ENCODE measurements at places on chromosomes 5 and 9.

DNA sequence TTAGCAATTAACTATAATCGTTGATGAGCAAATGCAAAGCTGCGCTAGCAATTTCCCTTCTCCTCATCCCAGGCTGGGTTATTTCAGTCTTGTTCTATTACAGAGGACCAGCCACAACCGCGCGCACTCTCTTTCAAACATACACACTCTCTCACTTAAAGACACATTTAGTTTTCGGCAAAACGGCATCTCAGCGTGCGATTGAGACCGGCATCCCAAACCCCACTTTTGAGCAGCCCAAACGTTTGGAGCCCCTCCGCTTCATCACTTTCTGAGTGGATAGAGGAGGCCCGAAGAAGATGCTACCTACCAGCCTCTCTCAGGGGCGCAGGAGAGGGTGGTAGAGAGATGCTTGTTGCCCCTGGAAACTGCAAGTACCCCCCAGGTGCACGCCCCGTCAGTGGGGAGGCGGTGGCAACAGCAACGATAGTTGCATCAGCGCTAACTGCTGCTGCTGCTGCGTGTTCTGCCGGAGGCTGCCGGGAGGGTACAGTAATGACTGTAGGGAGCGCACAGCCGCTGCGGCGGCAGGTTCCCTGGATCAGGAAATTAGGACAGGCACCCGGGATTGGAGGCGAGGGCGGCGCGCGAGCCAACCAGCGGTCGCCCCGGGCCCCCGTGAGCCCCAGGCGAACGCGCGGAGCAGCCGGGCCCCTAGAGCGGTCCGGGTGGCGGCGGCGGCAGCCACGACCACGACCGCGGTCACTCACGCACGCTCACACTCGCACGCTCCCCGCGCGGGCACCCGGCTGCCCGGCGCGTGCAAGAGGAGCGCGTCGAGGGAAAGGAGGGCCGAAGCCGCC is 467 bp upstream of the VLDLR start:
- DNase-seq = no peak

DNA sequence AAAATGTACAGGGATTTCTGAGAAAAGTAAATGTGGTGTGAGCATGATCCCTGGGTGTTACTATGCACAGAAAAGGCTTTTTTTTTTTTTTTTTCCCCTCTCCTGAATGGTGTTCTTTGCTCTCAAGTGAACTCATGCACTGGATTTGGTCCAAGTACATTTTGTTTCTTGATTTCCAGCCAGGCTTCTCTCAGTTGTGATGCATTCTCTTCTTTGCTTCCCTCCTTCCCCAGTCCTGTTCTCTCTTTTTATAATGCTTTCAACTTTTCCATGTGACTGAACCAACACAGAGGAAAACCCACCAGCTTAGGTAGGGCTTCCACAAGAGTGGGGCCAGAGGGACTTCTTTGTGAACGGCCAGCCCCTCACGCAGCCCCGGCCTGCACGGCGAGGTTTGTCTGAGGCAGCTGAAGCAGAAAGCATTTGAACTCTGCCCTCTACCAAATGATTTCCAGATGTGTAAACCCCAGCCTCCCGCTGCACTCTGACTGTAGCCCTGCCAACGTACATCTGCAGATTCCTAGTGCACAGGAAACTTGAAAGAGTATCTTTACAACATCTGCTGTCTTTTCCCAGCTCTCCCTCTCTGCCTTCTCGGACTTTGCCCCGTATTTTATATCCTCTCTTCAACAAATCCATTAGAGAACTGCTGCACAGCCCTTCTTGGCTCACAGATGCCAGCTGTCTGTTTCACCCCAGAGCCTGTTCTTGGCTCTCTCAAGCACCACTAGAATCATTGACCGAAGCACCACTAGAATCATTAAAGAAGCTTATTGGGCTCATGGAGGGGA is 71.8 kb upstream of the CD180 start:
- DNase-seq = no peak

DNA sequence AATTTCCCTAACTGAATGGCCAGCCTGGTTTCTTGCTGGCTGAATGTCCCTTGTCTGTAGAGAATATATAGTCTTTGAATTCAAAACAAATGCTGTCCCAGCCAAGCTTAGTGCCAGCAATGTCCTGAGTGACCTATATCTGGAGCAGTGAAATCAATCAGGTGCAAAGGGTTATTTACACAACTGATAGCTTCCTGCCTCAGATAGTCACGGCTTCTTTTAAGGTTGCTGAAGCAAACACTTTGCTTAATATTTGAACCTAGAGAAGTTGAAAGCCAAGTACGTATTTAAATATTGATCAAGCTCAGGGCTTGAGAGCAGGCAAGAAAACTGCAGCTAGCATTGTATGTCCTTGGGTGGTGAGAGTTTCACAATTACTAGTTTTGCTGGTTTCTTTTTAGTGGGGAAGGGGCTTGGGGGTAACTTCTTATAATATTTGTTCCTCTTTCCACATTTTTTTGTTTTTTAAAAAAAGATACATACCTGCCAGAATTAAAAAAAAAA is 2.0 kb upstream of the ARHGEF28 start:
- no peak for DNase-seq

DNA sequence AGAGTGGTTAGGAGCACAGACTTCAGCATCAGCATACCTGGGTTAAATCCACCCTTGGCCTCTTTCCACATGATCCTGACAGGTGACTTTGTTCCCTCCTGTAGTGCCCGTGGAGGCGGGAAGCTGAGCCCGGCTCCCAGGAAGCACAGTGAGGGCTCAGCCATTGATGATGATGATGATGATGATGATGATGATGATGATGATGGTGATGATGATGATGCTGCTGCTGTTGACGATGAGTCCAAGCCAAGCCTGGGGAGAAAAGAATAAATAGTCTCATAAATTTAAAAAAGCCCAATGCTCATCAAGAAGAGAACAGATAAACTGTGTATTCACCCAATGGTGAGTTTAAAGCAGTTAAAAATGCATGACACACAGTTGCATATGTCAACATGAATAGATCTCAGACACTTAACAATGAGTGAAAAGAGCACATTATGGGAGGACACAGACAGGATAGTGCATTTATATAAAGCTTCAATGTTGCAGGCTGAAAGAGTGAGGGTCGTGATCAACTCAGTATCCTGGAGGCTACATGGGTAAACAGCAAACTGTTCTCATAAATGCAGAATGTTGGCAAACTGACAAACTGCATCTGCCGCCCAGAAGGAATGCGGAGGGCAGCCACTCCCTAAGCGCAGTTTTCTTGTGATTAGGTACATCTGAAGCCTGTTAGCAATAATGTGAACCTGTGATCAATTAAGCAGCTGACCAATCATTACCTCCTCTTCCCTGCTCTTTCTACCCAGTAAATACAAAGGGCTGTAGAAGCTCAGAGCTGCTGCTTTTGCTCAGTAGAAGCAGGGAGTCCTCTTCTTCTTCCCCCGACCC is 11.7 kb upstream of the CFAP157 start:
- DNase-seq = no peak

- no peak for DNase-seq
These were observed 12.8 kb downstream of the DMXL1 start for GRCh38 chr5:119083679-119084078.

DNA sequence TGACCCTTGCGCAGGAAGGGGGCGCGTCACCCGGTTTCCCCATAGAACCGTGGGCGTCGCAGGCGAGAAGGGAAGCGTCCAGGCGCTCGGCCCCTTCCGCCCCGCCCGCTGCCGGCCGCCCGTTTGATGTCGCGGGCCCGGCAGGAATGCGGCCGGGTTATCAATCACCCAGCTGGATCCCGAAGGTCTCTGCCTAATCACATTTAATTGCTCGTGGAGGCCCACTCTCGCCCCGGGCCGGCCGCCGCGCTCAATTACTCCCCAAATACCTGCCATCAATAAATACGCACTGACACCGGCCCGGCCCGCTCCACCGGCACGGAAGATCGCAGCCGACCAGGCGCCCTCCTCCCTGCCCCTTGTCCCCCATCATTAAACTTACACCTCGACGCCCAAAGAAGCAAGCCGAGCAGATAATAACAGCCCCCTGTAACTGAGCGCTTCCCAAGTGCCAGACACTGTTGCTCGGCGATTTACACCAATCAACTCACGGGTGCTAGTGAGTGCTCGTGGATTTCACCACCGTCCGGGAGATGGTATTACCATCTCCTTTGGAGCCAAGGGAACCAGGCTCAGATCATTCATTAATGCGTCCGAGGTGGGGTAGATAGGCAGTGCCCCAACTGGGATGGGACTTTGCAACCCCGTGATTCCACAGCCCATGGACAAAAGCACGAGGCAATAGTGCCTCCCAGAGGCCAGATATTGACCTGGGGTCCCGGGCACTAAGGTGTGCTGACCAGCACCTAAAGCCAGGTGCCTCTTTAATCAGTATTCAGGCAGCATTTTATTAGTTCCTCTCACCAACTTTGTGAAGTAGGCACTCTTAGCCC is 11.3 kb downstream of the MSX2 start:
- DNase-seq = no peak

- DNase-seq = no peak
These were observed 17.6 kb downstream of the TNFAIP8 start for GRCh38 chr5:119373449-119373858.

- no peak for DNase-seq
These were observed 135.3 kb downstream of the EGFLAM start for GRCh38 chr5:38393636-38394035.

DNA sequence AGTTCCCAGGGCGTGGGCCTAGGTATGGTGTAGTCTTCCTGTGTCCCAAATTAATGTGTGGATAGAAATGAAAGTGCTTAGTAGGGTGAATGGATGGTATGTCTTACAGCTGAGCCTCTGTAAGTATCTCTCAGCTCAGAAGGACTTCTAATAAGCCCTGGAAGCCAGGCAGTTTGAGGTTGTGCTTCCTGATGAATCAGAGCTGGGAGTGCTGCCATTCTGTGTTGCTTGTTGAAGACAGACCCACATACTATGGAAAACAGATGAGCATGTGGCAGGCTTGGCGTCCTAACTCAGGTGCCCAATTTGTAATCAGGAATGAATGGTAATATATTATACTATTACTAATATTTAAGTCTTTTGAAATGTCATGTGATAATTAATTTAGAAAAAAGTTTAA is 69.8 kb downstream of the CMYA5 start:
- no peak for DNase-seq

GRCh38 chr9:91474656-91475055 is 51.0 kb upstream of the NFIL3 start:
- no peak for DNase-seq

GRCh38 chr9:134496413-134497282 is 145.0 kb upstream of the COL5A1 start:
- no peak for DNase-seq

DNA sequence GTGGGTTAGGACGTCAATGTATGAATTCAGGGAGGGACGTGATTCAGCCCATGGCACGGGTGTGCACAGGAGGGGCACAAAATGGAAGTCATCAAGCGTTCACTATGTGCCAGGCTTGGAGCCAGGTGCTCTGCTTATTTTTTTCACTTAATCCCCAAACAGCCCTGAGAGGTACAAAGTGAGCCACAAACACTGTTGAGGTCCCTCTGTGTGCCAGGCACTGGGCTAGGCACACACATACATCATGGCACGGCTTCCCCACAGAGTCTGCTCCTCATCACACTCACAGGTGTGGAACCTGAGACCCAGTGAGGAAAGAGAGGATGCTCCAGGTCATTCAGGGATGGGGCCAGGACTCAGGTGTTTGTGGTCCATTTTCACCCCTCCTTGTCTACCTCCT is 68.1 kb downstream of the GALNT12 start:
- no peak for DNase-seq

DNA sequence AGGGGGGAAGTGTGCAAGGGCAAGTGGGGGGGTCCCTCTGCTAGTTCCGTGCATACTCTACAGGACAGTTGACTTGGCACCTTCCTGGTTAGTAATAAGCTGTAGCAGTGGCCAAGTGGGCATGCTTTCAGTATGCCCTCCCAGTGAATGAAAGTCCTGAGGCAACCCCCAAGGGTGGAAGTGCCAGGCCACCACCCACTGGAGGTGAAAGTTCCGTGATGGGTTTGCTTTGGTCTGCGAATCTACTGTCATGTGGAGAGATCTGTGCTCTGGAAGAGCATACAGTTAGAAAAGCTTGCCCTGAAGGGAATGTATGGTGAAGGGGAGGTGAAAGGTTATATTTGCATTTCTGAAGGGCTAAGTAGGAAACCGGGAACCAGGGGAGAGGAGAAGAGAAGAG is 10.3 kb downstream of the FXN start:
- no peak for DNase-seq

DNA sequence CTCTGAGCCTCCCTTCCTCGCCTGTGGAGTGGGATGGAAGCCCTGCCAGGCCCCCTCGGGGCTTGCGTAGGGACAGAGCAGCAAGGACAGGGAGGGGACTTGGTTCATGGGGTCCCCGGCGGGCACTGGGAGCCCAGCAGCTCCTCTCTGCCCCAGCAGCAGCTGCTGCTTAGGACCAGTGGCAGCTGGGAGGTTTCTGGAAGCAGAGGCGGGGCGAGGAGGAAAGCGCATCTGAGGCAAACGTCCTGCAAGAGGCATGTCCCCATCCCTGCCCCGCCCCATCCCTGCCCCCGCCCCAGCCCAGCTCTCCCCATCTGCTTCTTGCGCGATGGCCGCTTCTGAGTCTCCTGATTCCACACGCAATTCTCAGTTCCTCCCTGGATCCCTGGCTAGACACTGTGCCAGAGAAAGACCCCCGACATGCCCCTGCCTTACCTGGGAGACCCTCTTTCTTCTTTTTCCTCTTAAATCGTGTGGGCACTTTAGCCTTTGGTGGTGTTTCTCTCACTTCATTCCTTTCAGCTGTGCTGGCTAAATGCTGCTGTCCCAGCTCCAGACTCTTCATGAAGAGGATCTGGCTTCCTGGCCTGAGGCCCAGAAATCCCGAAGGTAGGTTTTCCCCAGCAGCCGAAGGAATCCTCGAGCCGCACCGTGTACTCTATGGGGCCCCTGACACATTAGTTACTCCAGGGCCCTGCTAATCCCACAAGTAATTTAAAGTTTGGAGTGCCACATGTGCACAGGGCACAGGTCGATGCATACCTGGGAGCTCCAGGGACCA is 4.4 kb upstream of the OR2S2 start:
- no peak for DNase-seq

DNA sequence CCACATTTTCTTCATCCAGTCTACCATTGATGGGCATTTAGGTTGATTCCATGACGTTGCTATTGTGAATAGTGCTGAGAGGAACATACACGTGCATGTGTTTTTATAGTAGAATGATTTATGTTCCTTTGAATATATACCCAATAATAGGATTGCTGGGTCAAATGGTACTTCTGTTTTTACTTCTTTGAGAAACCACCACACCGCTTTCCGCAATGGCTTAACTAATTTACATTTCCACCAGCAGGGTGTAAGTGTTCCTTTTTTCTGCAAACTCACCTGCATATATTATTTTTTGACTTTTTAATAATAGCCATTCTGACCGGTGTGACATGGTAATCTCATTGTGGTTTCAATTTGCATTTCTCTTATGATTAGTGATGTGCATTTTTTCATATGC is 82.2 kb upstream of the RFX3 start:
- no peak for DNase-seq

DNA sequence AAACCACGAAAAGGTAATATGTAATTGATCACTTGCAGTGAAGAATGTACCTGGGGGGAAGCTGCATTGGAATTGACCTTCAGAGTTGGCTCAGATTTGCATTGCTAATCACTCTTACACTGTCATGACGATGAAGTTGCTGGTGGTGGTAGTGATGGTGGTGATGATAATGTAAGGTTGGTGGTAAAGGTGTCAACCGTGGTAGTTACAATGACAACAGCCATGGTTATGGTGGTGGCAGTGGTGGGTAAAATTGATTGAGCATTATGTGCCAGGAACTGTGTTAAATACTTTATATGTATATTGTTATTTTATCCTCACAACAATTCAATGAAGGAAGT is 282.4 kb downstream of the NR3C1 start:
- no peak for DNase-seq

GRCh38 chr9:85027870-85028269 is 358.3 kb downstream of the NTRK2 start:
- no peak for DNase-seq
